CD4-positive, alpha-beta T cell treated with Interleukin-15 for 1 hour (primary cell): ENCODE measurements at places on chromosomes 5 and 9.

GRCh38 chr5:121974261-121974660 lies 12.5 kb downstream of the SRFBP1 start:
- DNase-seq, result no peak

DNA sequence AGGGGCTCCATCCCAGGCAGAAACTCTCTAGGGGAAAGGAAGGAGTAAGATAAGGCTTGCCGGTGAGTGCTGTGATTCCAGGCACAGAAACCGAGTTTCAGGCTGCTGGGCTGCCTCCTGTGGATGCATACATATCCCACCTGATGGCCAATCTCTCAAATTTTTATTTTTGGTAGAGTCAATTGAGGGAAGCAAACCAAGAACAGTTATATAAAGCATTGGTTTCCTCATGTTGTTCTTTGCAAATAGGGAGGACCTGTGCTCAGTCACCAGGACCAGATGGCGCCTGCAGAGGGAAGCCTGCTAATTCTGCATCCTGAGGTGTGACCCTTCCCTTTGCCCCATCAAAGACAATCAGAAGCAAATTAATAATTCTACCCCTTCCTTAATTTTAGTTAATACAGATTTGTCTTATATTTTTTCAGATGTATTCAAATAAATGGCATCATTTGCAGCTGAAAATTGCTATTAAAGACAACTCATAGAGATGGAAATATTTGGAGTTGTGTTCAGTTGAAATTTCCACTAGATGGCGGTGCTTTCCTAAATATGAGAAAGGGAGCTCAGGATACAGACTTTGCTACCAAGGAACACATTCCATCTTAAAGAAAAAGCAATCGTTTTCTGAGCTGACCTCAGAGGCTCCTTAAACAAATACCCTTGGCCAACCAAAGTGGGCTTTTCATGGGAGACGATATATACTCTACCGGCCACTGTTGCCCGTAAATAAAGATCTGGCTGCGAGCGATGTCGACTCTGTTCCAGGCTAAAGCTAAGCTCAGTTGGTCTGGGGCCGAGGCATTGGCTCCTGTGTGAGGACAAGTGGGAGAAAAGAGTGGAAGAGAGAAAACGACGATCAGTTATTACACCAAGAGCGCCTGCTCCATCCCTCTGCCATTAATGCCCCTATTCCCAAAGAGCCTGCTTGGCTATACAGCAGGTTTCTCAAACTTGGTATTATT lies 225.7 kb upstream of the KLF9 start:
- no peak for DNase-seq

DNA sequence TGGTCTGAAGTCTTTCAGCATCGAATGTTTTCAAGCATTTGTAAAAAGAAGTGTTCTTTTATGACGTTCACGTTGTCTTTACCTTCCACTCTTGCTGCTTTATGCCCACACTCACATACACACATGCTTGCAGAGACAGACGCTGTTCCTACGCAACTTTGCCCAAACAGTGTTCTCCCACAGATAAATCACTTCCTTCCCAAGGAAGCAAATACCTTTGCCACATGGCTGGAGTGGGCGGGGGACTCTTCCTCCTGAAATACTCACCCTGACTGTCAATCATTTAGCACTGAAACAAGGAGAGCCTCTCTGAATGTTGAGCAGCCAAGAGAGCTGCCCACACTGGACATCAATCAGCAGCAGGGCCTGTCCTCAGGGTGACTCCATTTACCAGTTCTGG lies 22.4 kb upstream of the ASTN2 start:
- no peak for DNase-seq

- no peak for DNase-seq
These were observed 10.1 kb downstream of the IGFBPL1 start for GRCh38 chr9:38414040-38414723.

DNA sequence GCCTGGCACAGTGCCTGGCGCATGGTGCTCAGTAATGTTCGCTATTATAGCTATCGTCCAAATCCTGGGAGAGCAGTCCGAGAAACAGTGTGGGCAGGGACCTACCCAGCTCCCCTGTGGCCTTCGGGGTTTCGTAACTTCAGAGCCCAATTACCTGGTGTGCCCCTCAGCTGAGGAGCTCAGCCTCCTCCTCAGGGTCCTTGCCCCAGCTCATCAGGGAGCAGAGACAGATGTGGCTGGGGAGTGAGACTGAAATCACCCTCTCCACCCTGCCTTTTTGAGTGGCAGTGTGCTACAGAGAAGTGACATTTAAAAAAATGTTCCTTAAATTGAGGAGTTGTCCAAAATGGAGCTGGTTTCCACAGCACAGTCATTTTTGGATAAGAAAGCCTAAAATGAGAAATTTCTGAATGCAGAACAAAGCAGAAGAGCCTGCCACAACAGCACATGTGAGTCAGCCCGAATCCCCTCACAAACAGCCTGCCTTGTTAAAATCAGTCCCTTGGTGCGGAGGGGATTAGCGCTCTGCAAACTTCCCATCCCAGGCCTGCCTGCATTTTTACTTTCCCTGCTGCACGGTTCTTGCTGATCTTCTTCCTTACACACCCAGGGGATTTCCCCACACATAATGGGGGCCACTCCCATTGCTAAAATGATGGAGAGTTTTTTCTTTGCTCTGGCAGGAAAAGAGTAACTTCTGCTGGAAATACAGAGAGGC lies 78.1 kb upstream of the PITX1 start:
- DNase-seq, result no peak

GRCh38 chr5:106202035-106202434 lies 1468.7 kb downstream of the EFNA5 start:
- DNase-seq, result no peak

DNA sequence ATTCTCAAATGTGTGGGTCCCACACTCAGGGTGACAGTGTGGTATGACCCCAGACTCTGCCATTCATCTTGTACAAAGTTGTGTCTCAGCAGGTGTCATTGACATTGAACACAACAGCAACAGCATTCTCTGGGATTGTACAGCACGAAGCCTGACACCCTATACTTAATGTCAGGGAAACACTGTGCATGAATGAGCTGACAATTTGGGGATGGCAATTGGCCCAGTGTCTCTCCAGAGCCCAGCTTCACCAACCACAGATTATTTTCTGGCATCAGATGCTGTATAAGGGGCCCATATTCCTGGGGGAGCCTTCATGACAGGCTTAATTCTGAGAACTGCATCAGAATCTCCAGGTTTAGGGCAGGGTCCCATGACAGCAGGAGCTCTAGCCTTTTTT lies 143.2 kb downstream of the GCNT1 start:
- no peak for DNase-seq

DNA sequence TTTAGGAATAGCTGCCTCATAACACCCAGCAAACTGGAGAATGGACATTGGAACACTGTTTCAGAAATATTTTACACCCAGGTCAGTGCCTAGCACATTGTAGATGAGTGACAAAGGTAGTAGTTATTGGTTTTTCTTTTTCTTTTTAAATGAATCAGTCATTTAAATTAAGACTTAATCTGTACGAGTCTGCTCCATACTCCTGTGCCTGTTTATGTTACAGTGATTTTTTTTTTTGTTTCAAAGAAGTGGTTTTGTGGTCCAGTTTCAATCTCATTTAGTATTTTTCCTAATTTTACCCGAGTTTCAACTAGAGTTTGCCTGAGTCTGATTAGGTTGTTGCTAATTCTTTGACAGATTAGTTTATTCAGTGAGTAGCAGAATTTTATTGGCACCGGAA lies 16.2 kb downstream of the LMNB1 start:
- no peak for DNase-seq

DNA sequence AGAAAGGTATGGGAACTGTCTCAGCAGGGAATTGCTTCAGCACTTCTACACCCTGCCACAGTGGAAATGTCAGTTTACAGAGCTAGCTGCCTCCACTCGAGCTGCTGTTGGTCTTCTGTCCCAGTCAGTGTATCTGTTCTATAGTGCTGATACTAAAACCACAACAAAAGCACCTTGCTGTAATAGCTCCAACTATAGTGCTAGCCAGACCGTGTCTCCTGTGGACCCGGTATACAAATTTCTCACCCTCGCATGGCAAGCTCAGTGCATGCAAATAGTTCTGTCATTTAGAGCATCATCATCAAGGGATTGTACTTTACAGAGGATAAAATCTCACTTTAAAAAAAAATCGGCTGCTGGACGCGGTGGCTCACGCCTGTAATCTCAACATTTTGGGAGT lies 51.5 kb upstream of the IQGAP2 start:
- DNase-seq, result peak; percentile 39

DNA sequence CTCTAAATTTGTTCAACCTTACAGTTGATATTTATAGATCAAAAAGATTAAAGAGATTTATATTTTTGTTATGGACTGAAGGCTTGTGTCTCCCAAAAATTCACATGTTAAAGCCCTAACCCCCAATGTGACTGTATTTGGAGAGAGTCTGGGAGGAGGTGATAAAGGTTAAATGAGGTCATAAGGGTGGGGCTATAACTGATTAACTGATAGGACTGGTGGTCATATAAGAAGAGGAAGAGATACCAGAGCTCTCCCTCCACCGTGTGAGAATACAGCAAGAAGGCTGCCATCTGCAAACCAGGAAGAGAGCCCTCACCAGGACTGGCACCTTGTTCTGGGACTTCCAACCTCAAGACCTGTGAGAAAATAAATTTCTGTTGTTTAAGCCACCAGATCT lies 264.3 kb downstream of the ENC1 start:
- DNase-seq, result no peak

GRCh38 chr9:33748633-33749304 lies 46.6 kb upstream of the PRSS3 start:
- peak; percentile 31 for DNase-seq

- no peak for DNase-seq
These were observed 12.0 kb downstream of the RUSC2 start for GRCh38 chr9:35501946-35502345.

DNA sequence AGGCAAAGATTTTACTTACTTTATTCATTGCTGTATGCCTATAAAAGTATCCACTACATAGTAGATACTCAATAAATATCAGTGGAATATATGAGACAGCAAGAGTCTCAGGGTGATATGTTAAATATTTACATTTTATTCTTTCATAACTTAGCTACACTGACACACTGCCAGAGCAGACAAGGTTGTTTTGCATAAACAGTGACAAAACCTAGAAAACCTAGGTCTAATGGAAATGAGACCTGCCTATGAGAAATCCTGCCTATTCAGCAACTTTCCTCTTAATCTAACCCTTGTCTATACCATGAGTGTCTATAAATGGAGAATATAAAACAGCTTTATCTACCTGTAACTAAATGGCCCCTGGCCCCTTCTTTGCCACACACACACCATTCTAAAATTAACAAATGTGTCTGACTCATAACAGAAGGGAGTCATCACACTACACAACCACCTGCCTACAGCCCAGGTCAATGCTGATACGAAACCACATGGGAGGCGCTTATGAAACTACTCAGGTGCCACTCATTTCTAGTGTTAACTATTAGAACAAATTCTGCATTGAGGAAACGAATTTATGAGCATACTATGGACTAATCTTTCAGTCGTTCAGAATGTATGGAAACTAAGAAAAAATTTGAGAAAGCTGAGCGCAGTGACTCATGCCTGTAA lies 60.3 kb downstream of the UBAP2 start:
- no peak for DNase-seq

DNA sequence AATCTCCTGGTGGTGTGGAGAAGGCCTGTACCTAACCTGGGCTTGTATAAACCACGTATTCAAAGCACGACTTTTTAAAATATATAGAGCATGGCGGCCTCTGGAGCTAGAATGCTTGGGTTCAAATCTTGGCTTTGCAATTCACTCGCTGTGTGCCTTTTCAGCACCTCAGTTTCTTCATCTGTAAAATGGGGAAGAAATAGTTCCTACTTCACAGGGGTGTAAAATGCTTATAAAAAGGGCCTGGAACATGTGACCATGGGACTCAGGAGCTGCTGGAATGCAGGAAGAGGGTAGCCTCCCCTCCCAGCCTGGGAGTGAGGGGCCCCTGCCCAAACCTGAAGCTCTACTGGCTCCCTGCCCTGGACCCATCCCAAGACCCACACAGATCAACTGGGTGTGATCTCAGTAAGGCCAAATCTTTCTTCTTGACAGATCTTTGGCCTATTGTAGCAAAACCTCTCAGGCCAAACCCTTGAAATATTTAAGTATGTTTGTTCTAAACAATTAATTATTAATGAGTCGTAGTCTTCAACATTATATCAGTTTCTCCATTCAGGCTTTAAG lies 269.0 kb downstream of the ZSWIM6 start:
- DNase-seq, result no peak

DNA sequence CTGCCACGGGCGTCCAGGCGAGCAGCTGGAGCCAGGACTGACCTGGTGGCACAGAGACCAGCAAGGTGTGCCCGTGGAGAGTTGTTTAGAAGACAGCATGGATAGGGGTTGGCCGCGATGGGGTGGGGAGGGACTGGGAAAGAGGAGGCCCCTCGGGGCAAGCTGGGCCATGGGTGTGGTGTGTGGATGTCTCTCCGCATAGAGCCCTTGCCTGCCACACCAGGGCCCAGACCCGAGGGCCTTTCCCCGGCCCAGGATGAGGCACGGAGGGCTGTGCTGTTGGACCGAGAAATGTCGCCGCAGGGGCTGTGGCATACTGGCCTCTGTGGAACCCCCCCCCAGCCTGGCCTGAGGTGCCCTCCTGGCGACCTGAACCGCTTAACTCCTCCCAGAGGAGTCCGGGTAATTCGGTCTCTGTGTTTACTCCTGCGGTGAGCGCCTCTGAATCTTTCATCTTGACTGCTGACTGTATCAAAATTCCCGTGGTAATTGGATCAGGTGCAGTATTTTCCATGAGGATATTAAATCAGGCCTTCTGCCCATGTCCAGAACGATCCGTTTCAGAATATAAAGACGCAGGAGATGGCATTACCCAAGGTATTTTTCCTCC lies 22.5 kb upstream of the LAMC3 start:
- DNase-seq, result no peak

- DNase-seq, result no peak
These were observed 412 bp downstream of the FGF18 start for GRCh38 chr5:171419688-171420430.

DNA sequence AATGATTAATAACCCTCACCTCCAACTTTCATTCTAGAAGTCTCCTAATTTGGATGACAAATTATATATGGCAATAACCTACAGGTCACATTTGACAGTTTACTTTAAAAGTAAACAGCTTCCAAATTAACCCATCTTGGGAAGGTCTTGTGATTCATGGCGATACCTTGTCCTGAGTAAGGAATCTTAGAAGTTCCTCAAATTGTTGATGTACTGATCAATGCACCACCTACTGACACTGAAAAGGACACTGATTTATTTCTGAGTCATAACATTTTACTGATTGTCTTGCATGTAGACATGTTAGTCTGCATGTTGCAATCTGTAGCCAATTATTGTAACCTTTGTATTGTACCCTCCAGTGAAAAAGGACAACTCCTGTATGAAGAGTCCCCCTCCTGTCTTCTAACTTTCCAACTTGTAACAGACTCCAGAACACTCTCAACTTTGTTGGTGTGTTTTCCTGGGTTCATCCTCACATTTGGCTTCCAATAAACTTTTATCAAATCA lies 16.0 kb upstream of the SLC22A5 start:
- DNase-seq, result no peak

DNA sequence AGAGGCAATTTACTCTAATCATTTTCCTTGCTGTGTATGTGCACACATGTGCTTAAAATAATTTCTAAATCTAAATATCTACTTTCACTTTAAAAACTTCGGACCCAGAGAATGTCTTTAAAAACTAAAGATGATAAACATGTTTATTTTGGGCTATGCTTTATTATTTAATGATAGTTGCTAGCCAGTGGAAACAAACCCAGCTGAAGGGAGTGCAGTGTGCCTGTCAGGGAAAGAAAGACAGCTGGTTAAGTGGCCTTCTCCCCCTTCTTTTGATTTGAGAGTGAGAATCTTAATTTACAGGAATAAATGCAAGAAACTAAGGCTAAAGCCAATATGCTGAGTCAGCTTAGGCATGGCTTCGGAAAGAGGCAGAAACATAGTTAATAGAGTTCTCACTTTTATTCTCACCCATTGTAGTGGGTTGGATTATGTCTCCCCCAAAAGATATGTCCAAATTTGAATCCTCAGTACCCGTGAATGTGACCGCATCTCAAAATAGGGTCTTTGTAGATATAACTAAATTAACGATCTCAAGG lies 111.4 kb downstream of the DCP2 start:
- DNase-seq, result no peak
